Fibroblast of lung (primary cell): ENCODE measurements at places on chromosomes 13 and 19. TPM values are rescaled to one million over a fixed set of nuclear protein-coding genes. Genes with fewer than 3 reads are reported as not detected.

Gene ZNF616
- 11.3 and 12.4 TPM in 2 replicates for total RNA-seq

Gene ZNF134
- total RNA-seq = 22.9 and 30.6 TPM in 2 replicates

Gene ERFL
- under 0.01 TPM in 2 replicates for total RNA-seq

Gene FOXA3
- not detected in 2 replicates for total RNA-seq
